ENCODE measurements at places on chromosomes 2 and 18. TPM values are rescaled to one million over a fixed set of nuclear protein-coding genes. Genes with fewer than 3 reads are reported as not detected.

GRCh38 chr2:30611583-30611982, 164.5 kb downstream of the LCLAT1 start:
- H3K4me1 ChIP-seq, result peaks cover 2% of the 10 kb centered on the region
- no peaks in the 10 kb centered on the region for H3K36me3 ChIP-seq
- H3K27me3 ChIP-seq, result no peaks in the 10 kb centered on the region
- H3K27ac ChIP-seq, result peak overlapping the region; percentile 69
- no peak for DNase-seq

DNA sequence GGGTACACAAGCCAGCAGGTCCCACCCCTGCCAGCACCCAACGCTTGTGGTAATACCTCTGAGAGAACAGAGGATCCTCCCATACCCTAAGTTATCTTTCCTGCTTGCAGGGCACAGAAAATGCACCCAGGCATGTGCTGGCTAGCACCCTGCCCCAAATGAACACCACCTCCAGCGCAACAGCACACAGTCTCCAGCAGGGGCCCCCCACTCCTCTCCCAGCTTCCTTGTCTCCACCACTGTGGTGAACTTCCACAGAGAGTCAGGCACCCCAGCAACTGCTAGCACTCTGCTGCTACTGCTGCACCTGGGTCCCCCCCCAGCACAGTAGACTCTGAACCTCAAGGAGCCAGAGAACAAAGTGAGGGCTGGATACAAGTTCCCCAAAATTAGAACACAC, 216.8 kb upstream of the CNTNAP5 start:
- no peak overlapping the region for H3K4me3 ChIP-seq
- H3K4me1 ChIP-seq, result no peaks in the 10 kb centered on the region
- no peaks in the 10 kb centered on the region for H3K36me3 ChIP-seq
- no peak for DNase-seq

DNA sequence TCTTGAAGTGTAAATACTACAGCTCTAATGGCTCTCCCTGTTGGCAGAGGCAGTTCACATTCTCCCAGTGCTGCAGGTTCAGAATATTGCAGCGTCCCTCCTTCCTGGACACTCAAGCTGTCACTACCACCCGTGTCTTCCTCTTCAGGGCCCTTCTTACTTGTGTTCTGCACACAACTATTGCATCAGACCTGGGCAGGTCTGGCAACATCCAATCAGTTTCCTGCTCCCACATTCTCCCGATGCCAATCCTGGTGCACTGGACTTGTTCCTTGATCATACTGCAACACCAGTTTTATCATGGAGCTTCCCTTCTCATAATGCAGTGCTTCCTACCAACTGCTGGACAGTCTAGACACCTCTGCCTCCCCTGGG, 161.5 kb downstream of the CAPN13 start:
- no peak overlapping the region for H3K4me3 ChIP-seq
- no peak for DNase-seq
- no peaks in the 10 kb centered on the region for H3K36me3 ChIP-seq
- no peak overlapping the region for H3K27ac ChIP-seq
- peaks cover 6% of the 10 kb centered on the region for H3K4me1 ChIP-seq
- H3K27me3 ChIP-seq, result no peaks in the 10 kb centered on the region

DNA sequence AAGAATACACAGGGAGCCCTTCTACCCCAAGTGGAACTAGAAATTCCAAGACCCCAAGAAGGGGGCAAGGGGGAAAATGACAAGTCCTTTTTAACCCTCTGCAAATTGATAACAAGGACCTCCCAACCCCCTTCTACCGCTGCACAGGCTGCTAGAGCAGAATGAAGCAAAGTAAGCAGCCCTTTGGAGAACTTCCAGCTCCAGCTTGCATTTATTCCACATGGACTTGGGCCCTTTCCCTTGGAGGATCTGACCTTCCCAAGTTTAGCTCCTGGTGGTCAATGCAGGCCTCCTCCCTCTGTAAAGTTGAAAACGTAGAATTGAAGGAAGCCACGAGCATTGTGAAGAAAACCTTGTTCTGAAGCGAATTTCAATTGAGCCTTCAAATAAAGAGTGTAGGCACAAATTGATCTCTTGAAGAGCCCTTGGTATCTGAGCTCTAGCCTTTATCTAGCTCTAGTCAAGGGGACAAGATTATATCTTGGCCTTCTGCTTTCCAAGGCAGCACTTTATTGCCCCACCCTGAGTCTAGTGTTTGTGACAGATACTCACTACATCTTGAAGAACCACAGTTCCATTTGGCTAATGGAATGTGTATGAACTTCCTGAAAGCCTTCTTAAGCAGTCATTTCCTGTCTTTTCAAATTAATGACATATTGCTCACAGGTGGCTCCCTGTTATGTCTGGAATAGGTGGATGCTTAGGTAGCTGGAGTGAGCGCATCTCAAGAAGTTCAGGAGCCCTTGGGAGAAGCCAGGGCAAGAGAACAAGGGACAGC, 37.2 kb downstream of the SLC14A2 start:
- no peaks in the 10 kb centered on the region for H3K4me1 ChIP-seq
- DNase-seq, result no peak
- H3K4me3 ChIP-seq, result no peak overlapping the region
- H3K27me3 ChIP-seq, result no peaks in the 10 kb centered on the region
- H3K27ac ChIP-seq, result no peak overlapping the region
- no peaks in the 10 kb centered on the region for H3K36me3 ChIP-seq

GRCh38 chr2:105418522-105418921, 19.7 kb upstream of the FHL2 start:
- no peak overlapping the region for H3K4me3 ChIP-seq
- peak overlapping the region; percentile 65 for H3K27ac ChIP-seq
- no peaks in the 10 kb centered on the region for H3K27me3 ChIP-seq
- H3K4me1 ChIP-seq, result peaks cover 11% of the 10 kb centered on the region

DNA sequence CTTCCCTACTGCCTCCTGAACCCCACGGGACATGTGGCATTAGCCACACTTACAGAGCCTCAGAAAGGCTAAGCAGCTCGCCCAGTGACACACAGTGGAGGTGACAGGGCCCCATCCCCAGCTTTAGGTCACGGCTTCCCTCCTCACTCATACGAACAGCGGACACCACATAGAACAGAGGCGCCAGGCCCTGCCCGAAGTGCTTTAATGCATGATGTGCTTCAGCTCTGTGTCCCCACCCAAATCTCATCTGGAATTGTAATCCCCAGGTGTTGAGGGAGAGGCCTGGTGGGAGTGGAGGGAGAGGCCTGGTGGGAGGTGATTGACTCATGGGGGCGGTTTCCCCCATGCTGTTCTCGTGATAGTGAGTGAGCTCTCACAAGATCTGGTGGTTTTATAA, 135.3 kb downstream of the PTGR3 start:
- H3K4me1 ChIP-seq, result peaks cover 7% of the 10 kb centered on the region
- H3K36me3 ChIP-seq, result no peaks in the 10 kb centered on the region
- no peak overlapping the region for H3K4me3 ChIP-seq
- H3K27me3 ChIP-seq, result no peaks in the 10 kb centered on the region

DNA sequence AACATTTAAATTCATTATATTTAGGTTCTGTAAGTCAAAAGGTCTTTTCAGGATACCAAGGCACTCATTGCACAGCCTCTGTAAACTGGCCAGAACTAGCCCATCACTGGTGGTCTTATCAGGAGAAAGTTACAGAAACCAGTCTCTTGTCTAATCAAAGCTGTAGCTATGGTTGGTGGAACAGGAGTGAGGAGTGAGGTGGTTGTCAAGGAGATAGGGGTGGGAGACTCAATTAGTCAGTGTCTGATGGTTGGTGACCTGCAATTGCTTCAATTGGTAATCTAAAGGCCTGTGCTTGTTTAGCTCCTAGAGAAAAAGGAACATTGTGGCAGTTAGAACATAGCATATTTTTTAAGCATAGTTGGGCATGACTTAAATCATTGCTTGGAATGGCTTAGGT, 458.6 kb upstream of the CDH2 start:
- no peak overlapping the region for H3K27ac ChIP-seq
- no peaks in the 10 kb centered on the region for H3K36me3 ChIP-seq
- DNase-seq, result no peak
- H3K27me3 ChIP-seq, result no peaks in the 10 kb centered on the region

GRCh38 chr2:174702541-174702940, 61.7 kb downstream of the CHRNA1 start:
- H3K4me3 ChIP-seq, result no peak overlapping the region
- no peaks in the 10 kb centered on the region for H3K4me1 ChIP-seq
- no peak overlapping the region for H3K27ac ChIP-seq
- H3K36me3 ChIP-seq, result no peaks in the 10 kb centered on the region
- H3K27me3 ChIP-seq, result peaks cover 11% of the 10 kb centered on the region

DNA sequence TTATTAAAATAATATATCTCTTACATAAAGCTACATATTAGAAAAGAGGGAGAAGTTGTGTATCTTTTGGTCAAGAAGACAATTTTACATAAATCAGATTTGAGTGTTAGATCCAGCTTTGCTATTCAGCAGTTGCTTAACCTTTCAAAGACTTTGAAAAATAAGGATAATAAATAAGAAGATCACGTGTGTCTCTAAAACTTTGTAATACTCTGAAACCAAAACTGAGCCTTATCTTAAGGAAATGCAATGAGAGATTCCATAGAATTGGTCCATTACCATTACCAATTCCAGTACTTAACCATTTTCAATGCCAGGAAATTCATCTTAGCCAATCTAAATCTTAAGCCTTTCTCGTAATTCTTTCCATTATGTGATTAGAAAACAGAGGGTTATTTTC, 89.2 kb upstream of the COL5A2 start:
- no peaks in the 10 kb centered on the region for H3K36me3 ChIP-seq
- no peak overlapping the region for H3K4me3 ChIP-seq
- no peak for DNase-seq
- no peaks in the 10 kb centered on the region for H3K27me3 ChIP-seq
- H3K4me1 ChIP-seq, result no peaks in the 10 kb centered on the region
- peak overlapping the region; percentile 58 for H3K27ac ChIP-seq

DNA sequence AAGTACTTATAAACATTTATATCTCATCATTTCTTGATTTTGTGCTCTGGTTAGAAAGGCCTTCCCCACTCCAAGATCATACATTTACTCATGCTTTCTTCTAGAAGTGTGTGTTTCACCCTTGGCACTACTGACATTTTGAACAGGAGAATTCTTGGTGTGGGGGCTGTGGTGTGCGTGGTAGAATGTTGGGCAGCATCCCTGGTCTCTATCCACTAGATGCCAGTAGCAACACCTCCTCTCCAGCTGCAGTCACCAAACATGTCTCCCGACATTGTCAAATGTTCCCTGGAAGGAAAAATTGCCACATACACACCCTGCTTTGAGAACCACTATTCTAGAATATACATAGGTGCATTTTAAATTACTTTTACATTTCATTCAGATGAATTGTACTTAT, 8.7 kb upstream of the TGIF1 start:
- peak; percentile 37 for DNase-seq
- no peaks in the 10 kb centered on the region for H3K27me3 ChIP-seq
- no peaks in the 10 kb centered on the region for H3K36me3 ChIP-seq
- H3K27ac ChIP-seq, result no peak overlapping the region

GRCh38 chr18:56696966-56697365, 45.8 kb downstream of the WDR7 start:
- H3K4me1 ChIP-seq, result no peaks in the 10 kb centered on the region
- no peak overlapping the region for H3K4me3 ChIP-seq
- DNase-seq, result no peak
- H3K36me3 ChIP-seq, result peaks cover 37% of the 10 kb centered on the region
- H3K27ac ChIP-seq, result no peak overlapping the region

Gene ST6GAL2
- 0.72 TPM for total RNA-seq

Gene CBLN2
- not detected for total RNA-seq

Gene KDM3A
- 30.5 TPM for total RNA-seq

Gene CFC1
- total RNA-seq, result not detected

Gene EPB41L3
- 9.9 TPM for total RNA-seq

Gene IL1F10
- total RNA-seq, result not detected

Data from heart right ventricle (tissue), 16 donors.